ENCODE measurements at places on chromosomes 2 and 18.

DNA sequence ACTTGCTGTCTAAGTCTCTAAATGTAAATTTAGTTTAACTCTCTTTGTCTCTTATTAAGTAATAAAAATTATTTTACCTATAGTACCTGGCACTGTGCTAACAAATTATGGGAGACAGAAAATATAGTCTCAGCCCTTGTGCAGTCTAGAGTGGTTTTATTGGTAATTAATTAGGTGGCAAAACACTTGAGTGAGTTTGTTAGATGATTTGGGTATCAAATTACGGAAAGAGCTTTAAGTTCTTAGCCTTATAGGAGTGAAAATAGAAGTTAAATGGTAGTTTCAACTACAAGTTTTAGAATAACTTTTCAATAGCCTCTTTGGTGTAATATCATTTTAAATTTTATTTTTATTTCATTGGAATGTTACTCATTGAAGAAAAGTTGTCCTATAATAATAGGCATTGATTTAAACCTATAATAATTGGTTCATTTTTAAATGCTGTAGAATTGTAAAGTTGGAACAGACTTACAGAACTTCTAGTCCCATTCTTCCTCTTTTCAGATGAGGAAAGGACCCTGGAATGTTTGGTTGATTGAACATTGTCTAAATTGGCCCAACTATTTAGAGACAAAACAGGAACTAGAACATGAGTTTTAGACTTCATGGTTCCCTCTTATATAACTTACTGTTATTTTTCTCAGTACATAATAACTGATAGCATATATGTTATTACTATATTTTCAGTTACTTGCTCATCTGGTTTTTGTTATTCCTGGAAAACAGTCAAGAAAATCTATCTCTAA is 10.2 kb upstream of the HTR2B start:
- no peak for DNase-seq

DNA sequence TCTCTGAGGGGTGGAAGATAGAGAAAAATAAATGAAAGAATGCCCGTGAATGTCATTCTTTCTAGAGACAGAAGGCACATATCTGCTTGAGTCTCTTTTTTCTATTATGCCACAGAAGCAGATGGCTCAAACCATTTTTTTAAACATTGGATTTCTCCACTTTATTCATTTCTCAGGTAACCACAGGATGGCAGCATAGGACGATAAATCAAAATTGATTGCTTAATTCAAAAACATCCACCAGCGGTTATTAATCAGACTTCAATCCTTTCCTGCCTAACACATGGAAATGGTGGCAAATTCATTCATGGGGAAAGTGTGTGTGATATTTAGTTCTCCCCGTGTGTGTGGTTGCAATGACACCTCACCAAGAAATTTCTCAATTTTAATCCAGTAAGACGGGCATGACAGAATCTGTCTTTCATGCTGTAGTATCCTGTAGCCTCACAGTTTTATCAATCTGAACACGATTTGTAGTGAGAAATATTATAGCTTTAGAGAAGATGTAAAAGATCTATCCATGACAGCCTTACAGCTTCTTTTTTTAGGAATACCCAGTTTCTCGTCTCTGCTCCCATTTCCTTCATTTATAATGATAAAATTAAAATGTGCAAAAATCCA is 72.2 kb downstream of the DSC3 start:
- no peak for DNase-seq

DNA sequence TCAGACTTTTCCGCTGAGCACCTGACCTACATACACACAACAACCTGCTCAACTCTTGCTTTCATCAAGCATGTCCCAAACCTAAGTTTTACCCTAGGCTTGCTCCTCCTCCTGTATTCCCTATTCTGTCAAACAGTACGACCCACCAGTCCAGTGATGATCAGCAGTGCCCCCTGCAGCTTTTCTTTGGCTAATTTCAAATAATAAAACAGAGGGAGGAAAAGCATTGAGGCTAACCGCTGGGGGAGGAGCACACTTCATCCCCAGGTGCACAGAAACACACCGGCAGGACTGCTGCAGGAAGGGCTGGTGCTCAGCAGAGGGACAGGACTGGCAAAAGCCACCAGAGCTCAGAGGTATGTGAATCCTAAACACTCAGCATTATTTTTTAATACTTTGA is 21.2 kb downstream of the E2F6 start:
- no peak for DNase-seq

- no peak for DNase-seq
Measured at GRCh38 chr2:197261808-197262226, 48.8 kb downstream of the ANKRD44 start.

- no peak for DNase-seq
Measured at GRCh38 chr2:114127372-114127771, 237.5 kb downstream of the ACTR3 start.

GRCh38 chr2:127887776-127888130 is 2.0 kb upstream of the AMMECR1L start:
- no peak for DNase-seq

GRCh38 chr2:222915092-222915957 is 54.5 kb downstream of the ACSL3 start:
- DNase-seq: no peak

- DNase-seq: no peak
Measured at GRCh38 chr2:16625201-16625729, 40.4 kb downstream of the CYRIA start.

DNA sequence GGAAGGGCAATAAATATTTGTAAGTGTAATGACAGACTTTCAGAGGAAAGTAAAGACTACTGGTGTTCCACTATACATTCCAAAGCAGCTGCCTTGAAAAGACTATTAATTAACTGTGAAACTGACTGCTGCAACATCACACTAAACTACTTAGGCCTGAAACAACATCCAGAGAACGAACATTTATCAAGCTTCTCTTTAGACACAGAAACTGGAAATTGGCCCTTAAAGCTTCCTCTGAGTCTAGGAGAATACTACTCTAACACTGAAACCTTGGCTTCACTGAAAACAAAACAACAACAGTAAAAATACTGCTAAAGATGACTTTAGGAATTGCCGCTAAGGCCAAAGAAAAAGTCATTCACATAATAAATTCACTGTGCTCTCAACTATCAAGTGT is 74.6 kb downstream of the ESCO1 start:
- no peak for DNase-seq

DNA sequence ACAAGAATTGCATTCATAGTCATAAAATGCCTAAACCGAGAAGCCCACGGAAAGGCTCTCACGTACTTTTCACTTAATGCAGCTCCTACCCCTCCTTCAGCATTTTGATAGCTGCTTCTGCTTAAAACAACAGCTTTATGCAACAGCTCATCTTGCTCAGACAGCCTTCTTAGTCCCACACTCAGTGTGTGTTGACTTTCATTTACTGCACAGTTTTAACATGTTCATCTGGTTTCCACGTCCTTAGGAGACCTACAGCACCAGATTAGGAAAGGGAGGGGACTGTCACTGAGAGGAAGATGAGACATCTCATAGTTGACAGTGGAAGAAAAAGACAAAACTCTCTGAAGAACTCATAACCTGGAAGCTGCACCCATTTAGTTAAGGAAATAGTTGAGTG is 435.4 kb downstream of the SETBP1 start:
- no peak for DNase-seq

GRCh38 chr18:55422456-55423180 is 165.4 kb downstream of the TCF4 start:
- no peak for DNase-seq
